ENCODE measurements at places on chromosomes 1 and 21. TPM values are rescaled to one million over a fixed set of nuclear protein-coding genes. Genes with fewer than 3 reads are reported as not detected.

Gene ZNF648
- 1.3 TPM for total RNA-seq

Gene ZNF593OS
- total RNA-seq = 0.50 TPM

Gene FABP3
- total RNA-seq = not detected

Gene ETV3L
- not detected for total RNA-seq

Gene IKBKE
- total RNA-seq = 9.2 TPM

Gene PBX1
- 14.8 TPM for total RNA-seq

Gene GBP5
- not detected for total RNA-seq

Gene PRAMEF18
- not detected for total RNA-seq

Gene LCE1D
- total RNA-seq = not detected

Gene CLDN19
- not detected for total RNA-seq

Gene S1PR1
- total RNA-seq = 2.8 TPM

Gene SMCP
- total RNA-seq = not detected

Gene GJA9
- total RNA-seq = not detected

Gene CELF3
- not detected for total RNA-seq

Gene RIMKLA
- not detected for total RNA-seq

Gene FCGR2B
- not detected for total RNA-seq

Data from mammary epithelial cell (primary cell).